C1 segment of cervical spinal cord (tissue), 14 donors: ENCODE measurements at places on chromosomes 13 and 19.

DNA sequence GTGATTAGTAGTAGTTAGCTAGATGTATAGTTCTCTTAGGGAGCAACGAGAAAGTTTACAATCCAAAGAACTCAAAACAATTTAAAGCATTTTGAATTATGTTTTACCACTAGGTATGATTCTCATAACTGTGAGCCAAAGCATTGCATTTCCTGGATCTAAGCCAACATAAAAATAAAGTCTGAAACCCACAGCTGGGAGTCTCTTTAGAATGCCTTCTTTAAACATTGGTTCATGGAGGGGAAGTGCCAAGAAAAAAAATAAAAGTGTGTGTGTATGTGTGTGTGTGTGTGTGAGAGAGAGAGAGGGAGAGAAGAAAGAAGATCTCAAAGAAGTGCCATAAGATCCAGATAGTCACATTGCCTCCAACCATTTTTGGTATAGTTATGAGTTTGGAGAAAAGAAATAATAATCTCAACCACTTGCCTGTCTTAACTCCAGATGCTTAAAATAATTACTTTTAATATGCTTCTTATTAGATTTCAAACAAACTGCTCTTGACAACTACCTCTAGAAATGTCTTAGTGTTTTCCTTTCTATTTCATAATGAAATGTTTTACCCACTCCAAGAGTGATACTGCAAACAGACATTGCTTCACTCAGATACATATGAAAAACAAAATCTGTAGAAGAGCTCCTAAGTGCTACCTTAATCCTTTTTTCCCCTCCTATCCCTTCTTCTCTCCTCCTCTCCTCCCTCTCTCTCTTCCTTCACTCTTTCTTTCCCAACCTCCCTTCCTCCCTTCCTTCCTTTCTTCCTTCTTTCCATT lies 554.1 kb downstream of the KCTD12 start:
- DNase-seq, result no peak

DNA sequence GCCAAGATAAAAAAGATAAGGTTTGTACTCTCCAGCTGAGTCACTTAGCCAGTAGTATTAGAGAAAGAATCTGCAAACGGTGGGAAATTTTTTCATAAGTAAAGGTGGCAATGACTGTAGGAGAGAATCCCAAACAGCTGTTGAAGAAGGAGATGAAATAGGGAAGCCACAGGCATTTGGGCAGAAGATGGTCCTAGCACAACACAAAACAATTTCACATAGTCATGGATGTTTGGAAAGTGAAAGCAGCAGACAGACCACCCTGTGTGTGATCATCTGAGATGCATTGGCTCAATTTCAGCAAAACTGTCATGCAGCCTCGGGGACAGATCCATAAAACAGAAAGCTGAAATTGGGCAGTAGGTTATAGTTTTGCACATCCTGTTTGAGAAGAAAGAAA lies 2832.4 kb downstream of the PCDH9 start:
- DNase-seq, result no peak

GRCh38 chr13:101452519-101453485 lies at the start of gene ITGBL1:
ITGBL1 (plus strand) TSS chr13:101452675; CDS start chr13:101452834, 159 bp downstream.
- no peak for DNase-seq

DNA sequence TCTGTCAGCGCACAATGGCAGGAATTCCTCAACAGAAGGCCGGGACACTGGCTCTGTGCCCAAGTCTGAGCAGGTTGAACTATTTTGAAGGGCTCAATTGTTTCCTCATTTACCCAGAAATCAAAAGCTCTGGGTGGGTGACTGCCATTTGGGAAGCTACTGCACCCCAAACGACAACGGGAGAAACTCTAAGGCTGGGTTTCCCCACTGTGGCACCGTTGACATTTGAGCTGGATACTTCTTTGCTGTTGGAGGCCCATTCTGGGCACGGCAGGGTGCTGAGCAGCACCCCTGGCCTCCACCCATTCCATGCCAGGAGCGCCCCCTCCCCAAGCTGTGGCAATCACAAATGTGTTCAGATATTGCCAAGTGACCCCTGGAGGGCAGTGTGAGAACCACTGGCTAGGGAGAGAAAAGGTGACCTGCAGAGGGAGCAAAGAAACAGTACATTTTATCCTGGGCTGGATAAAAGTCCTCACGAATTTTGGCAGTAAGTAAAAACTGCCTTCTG lies 62.5 kb downstream of the RFX2 start:
- DNase-seq, result no peak

DNA sequence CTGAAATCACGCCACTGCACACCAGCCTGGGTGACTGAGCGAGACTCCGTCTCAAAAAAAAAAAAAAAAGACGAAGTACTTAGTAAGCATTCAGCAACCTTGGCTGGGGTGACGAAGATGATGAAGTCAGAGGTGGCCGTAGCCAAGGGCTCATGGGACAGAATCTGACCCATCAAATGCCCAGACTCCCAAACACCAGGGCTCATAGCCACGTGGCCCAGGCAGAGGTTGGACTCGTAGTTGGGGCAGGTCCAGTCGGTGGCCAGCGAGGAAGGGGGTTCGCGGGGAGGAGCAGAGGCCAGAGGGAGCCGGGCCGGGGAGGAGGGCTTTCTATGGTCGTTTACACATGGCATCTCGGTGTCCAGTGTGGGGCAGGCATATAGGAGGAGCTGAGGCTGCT lies 52.1 kb upstream of the EHD2 start:
- DNase-seq, result no peak

- no peak for DNase-seq
Measured at GRCh38 chr19:14113762-14114414, 3.7 kb downstream of the PRKACA start.

DNA sequence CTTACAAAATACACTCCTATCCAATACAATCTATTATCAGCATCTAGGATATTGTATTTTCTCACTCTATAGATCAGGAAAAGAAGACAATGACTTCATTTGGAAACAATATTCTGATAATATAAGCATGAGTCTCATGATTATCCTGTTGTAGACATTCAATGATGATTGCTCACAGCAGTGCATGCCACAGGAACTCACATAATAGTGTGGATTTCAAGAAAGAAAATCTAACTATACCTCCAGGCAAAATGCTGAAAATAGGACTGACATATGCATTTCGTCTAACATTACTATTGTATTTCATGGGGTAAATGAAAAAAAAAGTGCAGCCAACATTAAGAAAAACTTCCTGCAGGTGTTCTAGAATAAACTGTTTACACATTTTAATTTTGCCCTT lies 122.6 kb downstream of the POSTN start:
- no peak for DNase-seq
